ENCODE measurements at places on chromosomes 5 and 9.
A peak's percentile ranks its signal among the peaks of the same experiment; 100 is the strongest.

DNA sequence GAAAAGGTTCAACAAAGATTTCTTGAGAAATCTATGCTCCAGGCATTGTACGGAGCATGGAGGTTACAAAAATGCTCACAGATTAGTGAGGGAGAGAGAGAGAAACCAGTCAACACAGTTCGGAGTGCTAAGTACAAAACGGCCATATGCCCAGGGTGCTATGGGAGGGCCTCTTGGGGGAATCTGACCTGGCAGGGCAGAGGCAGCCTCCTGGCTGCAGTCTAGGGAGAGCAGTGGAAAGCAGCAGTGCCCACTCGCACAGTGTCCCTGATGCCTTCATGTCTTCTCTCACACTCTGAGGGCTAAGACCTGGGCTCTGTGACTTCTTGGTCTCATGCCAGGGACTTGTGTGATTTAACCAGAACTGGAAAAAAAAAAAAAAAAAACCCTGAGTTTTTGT, 29.8 kb upstream of the SMC5 start:
- no peak for DNase-seq

DNA sequence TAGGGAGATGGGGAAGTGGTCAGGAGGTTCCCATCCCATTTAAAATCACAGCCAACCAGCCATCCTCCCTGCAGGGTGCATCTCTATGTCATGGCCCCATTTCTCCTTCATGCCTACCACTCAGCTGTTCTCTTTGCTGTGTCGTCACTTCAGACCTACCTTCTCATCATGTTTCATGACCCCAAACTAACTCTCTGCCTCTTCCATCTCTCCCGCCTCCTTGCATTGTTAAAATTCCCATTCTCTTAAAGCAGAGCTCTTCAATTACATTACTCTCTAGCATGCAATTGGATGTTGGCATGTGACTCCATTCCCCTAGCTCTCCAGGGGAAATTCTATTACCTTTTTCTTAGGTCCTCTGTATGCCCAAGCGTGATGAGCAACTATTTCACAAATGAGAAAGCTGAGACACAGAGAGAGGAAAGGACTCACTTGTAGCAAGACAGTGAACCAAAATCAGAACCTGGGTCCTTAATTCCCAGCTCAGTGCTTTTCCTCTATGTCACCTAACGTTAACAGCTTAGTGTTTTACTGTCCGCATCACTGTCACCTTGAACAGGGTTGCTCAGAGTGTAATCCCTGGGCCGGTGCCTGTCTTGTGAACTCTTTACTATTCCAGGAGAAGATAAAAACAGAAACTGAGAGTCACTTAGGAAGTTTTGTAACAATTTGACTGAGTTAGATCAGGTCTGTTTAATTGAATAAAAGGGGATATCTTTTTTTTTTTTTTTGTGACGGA, 28.1 kb downstream of the PDE6A start:
- no peak for DNase-seq

DNA sequence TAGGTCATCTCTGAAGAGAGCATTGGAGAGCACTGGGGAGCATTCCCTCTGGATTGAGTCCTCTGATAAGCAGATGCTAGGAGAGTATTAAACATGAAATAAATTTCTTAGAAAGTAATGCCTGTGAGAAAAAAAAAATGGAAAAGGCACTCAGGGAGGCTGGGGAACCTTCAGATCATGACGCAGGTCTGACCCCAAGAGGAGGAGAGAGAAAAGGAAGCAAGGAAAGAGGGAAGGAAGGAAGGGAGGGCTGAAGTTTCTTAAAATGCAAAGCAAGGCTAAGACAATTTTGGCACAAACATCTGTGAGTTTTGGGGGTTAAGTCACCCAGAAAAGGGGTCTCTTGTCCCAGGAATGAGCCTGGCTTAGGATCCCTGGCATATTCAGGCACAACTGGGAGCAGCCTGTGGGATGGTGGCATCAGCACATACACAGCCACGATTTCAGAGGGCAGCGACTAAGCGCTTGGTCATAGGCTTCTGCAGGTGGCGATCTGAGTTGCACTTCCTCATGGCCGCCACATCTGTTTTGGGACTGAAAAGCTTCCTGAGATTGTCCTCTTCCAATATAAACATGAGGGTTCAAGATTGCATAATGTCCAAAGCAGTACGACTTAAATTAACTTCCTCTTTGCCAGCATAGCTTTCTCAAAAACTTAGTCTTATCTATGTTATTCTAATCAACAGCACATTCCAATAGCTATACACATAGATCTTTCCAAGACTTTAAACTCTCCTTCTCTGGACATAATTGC, 692.7 kb downstream of the DNAH5 start:
- no peak for DNase-seq

DNA sequence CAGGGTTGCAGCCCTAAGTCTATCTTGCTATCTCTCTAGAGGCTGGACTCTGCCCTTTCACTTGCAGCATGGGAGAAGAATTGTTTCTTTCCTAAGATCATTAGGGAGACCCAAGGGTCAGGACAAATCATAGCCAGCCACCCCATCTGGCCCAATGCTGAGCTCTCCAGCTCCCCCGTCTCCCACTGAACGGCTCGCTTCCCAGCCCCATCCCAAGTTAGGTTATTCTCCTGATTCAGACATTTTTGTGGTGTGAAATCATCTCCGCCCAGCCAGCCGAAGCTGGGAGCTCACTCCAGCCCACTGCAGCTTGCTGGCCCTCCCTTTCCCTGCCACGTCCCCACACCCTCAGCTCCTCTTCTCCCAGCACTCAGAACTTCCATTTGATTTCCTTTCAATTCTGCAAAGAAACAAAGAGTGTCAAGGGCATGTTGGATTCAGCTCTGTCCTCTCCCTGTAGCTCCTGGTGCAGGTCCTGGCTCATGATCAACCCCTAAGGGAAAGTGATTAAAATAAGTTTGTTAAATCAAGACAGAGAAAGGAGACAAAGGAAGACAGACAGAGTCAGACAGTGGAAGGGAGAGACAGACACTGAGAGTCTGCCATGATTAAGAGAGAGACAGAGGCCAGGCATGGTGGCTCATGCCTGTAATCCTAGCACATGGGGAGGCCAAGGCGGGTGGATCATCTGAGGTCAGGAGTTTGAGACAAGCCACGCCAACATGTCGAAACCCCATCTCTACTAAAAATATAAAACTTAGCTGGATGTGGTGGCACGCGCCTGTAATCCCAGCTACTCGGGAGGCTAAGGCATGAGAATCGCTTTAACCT, 12.6 kb upstream of the SPARC start:
- no peak for DNase-seq

- DNase-seq: no peak
Observed at GRCh38 chr5:77396017-77396416, 96.1 kb downstream of the WDR41 start.

- no peak for DNase-seq
Observed at GRCh38 chr5:16457451-16457850, 8.1 kb downstream of the ZNF622 start.

DNA sequence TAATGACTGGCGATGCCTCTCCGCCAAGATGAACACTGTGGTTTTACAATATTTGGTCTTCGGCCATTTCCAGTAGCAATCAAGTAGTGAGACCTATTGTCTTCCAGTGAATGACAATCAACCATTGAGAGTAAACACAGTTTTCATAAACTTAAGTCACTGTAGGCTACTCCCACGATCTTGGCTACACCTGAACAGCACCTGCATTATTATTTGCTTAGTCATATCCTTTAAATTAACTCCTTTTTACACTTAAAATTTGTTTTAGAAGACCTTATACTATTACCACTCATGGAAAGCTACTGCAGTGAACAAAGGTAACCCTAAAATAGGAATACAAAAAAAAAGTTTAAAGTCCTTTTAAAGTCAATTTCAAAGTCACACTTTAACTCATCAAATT, 58.2 kb downstream of the ZNF354C start:
- DNase-seq: no peak

GRCh38 chr5:116076496-116076895, 8.3 kb upstream of the COMMD10 start:
- DNase-seq: no peak

GRCh38 chr5:165014439-165014838, 1509.0 kb downstream of the MAT2B start:
- no peak for DNase-seq

DNA sequence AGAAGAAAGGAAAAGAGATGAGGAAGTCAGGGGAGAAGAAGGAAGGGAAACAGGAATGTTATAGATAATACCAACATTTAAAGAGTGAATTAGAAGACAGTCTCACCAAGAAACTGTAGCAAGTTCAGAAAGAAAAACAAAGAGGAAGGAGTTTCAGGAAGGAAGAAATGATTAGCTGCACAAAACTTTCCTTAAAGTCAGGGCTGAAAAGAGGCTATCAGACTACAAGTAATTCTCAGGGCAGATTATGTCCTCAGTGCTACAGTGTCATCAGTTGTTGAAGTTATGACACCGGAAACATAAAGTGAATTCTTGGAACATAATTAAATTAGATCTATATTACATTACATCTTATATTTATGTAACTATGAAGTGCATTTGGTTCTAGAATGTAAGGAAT, 226.9 kb downstream of the ARRDC3 start:
- no peak for DNase-seq

DNA sequence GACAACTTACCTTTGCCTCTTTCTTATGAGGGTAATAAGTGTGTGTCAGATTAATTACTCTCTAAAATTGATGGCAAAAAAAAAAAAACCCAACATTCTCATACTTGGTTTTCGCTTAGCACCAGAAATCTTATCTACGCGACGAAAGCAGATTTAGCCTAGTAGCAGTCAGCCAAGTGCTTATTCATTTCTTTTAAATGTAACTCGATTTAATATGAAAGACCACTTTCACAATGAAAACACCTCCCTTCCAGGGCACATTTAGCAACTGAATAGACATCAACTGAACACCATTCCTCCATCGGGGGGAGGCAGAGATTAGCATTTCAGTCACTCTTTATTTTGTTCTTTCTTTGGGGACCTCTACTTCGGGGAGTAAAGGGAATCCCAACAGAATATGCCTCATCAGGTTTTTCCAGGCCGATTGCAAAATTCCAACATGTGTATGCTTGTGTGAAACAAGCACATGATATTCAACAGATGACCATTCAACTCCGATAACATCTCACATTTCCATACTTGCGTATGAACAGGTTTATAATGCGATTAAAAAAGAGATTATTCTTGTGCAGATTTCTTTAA, 124.1 kb upstream of the RETREG1 start:
- no peak for DNase-seq

- DNase-seq: no peak
Observed at GRCh38 chr5:84869675-84870074, 485.0 kb upstream of the EDIL3 start.

- DNase-seq: no peak
Observed at GRCh38 chr9:122883125-122883524, 22.0 kb downstream of the RC3H2 start.

DNA sequence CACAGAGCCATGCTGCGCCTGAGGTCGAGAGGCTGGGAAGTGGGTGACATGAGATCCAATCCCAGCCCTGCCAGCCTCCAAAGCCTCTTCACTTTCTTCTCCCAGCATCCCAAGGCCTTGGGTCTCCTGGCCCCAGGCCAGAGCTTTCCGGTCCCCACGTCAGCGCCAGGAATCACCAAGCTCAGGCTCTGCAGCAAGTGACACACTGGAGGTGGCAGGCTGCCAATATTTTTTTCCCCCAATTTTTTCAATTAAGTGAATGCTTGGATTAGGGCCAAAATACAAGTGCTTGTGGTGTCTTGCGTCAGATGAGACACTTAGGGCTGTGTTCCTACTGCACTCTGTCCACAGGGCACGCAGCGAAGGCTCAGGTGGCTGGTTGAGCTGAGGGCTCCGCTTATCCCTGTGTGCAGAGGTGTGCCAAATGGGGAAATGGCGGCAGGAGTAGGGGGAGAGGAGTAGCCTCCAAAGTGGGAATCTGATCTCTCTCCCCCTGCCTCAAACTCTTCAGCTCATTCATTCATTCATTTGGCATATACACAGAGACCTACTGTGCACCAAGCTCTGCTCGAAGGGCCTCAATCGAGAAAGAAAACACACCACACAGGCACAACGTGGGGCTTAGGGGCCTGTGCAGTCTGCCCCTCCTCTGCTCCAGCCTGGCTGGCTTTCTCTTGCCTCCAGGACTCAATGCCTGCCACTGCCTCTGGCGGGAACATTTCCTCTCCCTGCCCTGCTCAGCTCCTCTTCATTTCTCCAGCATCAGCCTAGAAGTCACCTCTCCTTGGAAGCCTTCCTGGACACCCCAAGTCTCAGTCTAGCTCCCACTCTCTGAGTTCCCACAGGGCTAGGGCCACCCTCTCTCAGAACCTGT, 16.6 kb downstream of the SH3PXD2B start:
- no peak for DNase-seq

DNA sequence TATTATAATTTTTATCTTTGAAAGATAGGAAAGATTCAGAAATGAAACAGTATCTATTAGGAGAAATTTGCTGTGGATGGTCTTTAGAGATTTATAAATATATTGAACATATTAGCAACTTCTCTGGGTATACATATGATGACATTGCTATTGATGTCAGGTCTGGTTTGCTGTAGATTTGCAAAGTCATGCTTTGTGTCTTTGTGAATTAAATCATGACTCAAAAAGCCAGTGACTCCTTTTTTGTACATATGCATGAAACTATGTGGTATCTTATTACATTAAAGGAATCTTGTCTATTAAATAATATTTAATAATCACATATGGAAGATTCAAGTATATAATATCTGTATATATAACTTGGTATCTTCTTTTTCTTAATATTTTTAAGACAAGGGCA, 141.9 kb downstream of the ST8SIA4 start:
- no peak for DNase-seq

- no peak for DNase-seq
Observed at GRCh38 chr9:16704116-16705110, 166.1 kb downstream of the BNC2 start.

DNA sequence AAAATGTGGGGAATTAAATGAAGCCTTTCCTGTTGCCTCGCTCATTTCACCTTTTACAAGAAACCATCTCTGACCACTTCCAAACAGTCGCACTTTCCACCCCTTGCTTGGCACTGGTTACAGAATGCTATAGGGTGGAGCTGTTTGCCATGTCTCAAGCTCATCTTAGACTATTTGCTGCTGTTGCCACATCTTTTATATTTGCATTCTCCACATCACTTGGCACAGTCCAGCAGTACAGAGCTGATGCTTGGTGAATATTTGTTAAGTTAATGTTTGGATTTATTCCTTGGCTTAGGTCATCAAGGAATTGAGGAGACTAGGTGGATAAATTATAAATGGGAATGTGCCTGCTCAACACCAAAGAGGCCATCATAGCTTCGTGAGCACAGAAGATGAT, 53.2 kb downstream of the GNA14 start:
- DNase-seq: no peak

- no peak for DNase-seq
Observed at GRCh38 chr9:69395718-69396117, 70.7 kb downstream of the ENTREP1 start.

GRCh38 chr5:20300110-20300509, 312.1 kb upstream of the CDH18 start:
- DNase-seq: no peak

DNA sequence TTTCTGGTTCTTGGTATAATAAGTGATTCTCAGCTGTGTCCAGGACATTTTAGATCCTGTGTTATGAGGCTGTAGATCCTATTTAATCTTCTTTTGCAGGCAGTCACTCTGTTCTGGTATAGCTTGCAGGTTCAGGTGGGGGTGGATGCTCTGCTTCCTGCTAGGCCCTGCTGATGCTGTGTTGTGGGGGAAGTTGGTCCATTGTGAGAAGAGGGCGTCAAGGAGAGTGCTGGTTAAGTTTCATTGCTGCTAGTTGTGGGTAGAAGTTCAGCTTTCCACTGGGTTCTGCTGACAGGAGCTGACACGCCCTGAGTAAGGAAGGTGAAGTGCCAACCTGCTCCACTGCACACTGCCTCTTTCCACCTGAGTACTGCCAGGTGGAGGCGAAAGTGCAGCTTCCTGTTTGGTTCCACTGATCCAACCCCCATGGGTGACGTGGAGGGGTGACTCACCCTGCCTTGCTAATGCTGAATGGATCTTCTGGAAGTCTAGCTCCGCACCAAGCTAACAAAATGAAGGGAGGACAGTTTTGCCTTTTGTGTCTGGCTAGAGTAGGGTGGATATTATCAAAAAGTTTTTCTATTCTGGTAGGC, 16.3 kb downstream of the NMRK1 start:
- DNase-seq: peak; percentile 30
